ENCODE measurements at places on chromosomes 7 and 10. TPM values are rescaled to one million over a fixed set of nuclear protein-coding genes. Genes with fewer than 3 reads are reported as not detected.

TBC1D12 gene
- total RNA-seq = 17.9 TPM

CPVL gene
- total RNA-seq = 13.1 TPM

DNA sequence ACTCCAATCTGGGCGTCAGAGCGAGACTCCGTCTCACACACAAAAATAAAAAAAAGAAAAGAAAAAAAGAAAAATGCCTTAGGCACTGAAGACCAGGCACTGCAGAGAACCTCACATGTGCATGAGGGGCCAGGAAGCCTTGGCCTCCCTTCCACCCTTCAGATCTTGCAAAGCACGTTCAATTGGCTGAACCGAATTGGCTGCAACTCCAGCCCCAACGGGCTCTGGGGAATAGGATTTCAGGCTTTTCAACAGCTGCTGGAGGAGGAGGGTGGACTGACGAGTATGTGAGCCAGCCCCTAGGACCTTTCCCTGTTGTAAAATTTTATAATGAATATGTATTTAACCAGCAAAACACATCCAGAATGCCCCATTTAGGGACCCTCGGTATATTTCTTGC, 16.7 kb downstream of the TMEM120A start:
- no peak for DNase-seq
- H3K27ac ChIP-seq = no peak overlapping the region
- H3K4me3 ChIP-seq = no peak overlapping the region
- H3K27me3 ChIP-seq = no peaks in the 10 kb centered on the region

DNA sequence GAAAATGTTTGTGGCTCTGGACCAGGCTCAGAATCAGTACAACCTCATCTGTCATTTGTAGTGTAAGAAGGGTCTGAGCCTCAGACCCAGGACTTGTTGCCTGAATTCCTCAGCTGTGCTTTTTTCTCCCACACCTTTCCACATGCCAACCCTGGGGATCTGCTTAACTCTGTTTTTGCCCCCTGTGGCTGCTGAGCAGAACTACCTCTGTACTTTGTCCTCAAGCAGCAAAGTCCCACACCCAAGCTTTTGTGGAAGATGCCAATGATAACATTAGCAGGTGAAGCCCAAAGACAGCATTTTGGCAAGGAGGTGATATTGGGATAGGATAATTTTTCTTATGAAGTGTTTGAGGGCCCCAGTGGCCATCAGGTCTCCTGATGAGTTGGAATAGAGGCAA, 5.8 kb upstream of the CYP2C18 start:
- DNase-seq = no peak
- no peak overlapping the region for H3K27ac ChIP-seq
- H3K27me3 ChIP-seq = no peaks in the 10 kb centered on the region
- no peak overlapping the region for H3K4me3 ChIP-seq
- no peaks in the 10 kb centered on the region for H3K36me3 ChIP-seq

ZNF727 gene
- 5.8 TPM for total RNA-seq

DNA sequence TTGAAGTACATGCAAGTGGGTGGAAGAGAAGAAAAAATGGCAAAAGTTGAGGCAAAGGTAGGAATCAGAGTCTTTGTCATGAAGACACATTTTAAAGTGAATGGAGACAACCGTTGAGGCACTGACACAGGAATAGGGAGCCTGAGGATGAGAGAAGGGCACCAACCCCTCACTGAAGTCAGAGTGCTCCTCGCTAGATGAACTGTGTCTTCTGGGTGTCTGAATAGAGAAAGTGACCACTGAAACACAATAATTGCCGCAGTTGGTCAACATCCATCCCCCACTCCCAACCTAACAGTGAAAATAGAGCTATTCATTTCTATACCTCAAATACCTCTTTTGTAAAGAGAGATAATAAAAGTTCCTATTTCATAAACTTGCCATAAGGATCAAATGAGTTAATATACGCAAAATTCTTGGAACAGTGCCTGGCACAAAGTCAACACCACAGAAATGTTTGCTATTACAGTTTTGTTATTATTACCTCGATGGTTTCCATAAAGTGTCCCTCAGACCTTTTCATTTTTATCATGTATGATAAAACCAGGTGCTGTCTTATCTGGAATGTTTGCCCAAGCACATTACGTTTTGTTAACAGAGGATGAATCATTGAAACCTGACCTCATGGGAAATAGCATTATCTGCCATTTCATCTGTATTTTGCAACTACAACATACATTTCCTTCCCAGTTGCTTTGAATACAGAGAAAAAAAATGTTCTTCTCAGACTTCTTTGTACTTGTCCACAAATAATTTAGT, 61.8 kb upstream of the SP4 start:
- no peak for DNase-seq
- no peaks in the 10 kb centered on the region for H3K27me3 ChIP-seq
- no peak overlapping the region for H3K4me3 ChIP-seq
- no peaks in the 10 kb centered on the region for H3K4me1 ChIP-seq
- H3K36me3 ChIP-seq = no peaks in the 10 kb centered on the region

DNA sequence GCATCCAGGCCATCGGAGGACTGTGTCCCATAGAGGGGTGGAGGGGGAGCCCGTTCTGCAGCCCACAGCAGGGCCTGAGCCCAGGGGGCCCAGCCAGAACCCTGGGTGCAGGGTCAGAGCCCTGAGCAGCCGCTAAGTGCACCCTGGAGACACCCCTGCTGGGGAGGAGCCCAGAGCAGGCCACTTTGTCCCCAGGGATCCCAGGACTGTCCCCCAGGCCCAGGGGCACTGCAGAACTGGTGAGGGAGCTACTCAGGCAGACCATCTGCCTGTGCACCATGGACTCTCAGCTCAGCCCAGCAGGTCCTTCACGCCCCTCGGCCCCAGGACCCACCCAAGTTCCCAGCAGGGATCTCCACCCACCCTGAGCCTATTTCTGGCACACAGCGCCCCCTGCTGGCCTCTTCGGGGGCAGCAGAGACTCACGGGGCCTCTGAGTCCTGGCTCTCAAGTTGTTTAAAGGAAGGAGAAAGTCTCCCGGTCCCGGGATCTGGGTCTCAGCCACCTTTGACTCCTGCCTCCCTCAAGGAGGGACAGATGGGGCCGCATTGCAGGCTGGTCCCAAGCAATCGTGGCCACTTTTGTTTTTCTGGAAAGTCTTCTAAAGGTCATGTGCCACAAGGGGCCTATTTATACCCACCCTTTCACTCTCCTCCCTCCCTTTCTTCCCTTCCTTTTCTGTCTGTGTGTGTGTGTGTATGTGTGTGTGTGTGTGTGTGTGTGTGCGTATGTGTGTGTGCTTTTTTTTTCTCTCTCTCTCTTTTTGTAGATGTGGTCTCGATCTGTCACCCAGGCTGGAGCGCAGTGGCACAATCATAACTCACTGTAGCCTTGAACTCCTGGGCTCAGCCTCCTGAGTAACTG, 90.3 kb downstream of the MYL10 start:
- peaks cover 29% of the 10 kb centered on the region for H3K27me3 ChIP-seq
- H3K36me3 ChIP-seq = no peaks in the 10 kb centered on the region
- H3K4me3 ChIP-seq = no peak overlapping the region
- H3K27ac ChIP-seq = no peak overlapping the region
- DNase-seq = no peak
- peaks cover 8% of the 10 kb centered on the region for H3K4me1 ChIP-seq

DNA sequence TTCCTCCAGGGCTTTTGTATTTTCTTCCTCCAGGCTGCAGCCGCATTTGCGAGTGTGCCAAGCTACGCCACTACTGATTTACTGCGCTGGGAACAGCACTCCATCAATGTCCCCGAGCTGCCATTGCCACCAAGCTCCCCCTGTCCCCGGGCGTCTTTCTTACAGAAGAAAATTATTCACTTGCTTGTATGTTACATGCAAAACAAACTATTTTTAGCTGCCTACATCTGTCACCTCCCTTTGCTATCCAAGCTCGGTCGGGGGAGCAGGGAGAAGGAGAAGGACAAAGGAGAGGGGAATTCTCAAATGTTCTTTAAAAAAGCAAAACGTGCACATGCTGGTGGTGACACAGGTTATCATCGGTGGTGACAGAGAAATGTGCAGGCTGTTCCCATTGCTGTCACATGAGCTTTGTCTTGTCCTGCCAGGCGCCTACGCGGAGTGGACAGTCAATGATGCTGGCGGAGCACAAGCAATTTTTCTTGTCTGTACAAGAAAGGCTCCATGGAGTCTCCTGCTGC, 93.1 kb downstream of the ADARB2 start:
- no peak overlapping the region for H3K4me3 ChIP-seq
- H3K27ac ChIP-seq = no peak overlapping the region
- H3K36me3 ChIP-seq = no peaks in the 10 kb centered on the region
- H3K27me3 ChIP-seq = peaks cover 47% of the 10 kb centered on the region

SNCG gene
- 32.9 TPM for total RNA-seq

DNA sequence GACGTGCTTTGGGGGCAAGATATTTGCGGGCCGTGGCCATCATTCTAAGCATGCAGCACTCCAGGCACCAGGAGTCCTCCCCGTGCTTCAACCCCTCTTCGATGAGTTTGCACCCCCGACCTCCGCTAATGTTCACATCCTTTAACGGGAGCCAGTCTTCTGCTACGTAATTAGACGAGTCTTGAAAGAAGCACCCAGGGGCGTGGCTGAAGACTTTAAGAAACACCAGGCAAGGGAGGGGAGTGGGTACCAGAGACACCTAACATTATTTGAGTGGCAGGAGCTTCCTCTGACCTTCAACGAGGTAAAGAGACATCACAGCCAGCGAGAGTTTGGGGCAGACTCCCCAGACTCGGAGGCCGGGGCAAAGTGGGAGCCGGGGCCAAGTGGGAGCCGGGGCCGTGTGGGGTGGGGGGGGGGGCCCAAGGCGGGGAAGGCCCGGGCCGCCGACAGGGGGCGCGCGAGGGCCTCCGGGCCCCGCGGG, 31.1 kb upstream of the TOMM7 start:
- H3K4me3 ChIP-seq = peak overlapping the region; percentile 86
- no peaks in the 10 kb centered on the region for H3K36me3 ChIP-seq
- peaks cover 58% of the 10 kb centered on the region for H3K4me1 ChIP-seq
- no peaks in the 10 kb centered on the region for H3K27me3 ChIP-seq
- DNase-seq = no peak

AGAP4 gene
- total RNA-seq = 8.1 TPM

ANKRD2 gene
- 0.33 TPM for total RNA-seq

CHRM2 gene
- 9.1 TPM for total RNA-seq

GRCh38 chr7:43584195-43584586, 1.3 kb downstream of the STK17A start:
- no peaks in the 10 kb centered on the region for H3K36me3 ChIP-seq
- H3K27ac ChIP-seq = peak overlapping the region; percentile 97
- no peak for DNase-seq
- H3K4me3 ChIP-seq = peak overlapping the region; percentile 95

GRCh38 chr7:50462361-50462760, 12.2 kb upstream of the FIGNL1 start:
- no peaks in the 10 kb centered on the region for H3K36me3 ChIP-seq
- no peak overlapping the region for H3K4me3 ChIP-seq
- no peaks in the 10 kb centered on the region for H3K4me1 ChIP-seq
- H3K27me3 ChIP-seq = no peaks in the 10 kb centered on the region
- no peak for DNase-seq
- no peak overlapping the region for H3K27ac ChIP-seq

NKX1-2 gene
- total RNA-seq = not detected

- DNase-seq = no peak
- no peak overlapping the region for H3K4me3 ChIP-seq
Measured at GRCh38 chr7:132766660-132767059, 190.4 kb upstream of the PLXNA4 start.

DNA sequence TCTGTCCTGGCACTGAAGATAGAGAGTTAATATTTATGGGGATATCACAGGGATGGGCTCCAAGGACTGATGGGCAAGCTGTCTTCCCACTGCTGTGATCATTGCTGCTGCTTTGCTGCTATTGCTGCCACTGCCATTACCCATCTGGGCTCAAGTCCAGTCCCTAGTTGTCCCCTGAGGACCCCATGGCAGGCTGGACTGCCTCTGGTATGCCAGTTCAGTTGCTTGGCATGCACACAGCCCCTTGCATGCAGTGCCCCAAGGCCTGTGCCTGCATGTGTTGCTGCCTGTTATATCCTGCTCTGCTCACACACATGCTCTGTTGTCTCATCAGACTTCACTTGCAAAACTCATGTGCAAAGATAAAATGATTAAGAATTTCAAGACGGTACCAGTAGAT, 109.5 kb downstream of the ADRA2A start:
- H3K27ac ChIP-seq = no peak overlapping the region
- H3K4me3 ChIP-seq = no peak overlapping the region
- H3K4me1 ChIP-seq = no peaks in the 10 kb centered on the region
- H3K36me3 ChIP-seq = no peaks in the 10 kb centered on the region
- DNase-seq = no peak

- no peaks in the 10 kb centered on the region for H3K4me1 ChIP-seq
- no peak overlapping the region for H3K27ac ChIP-seq
- no peak overlapping the region for H3K4me3 ChIP-seq
Measured at GRCh38 chr7:65463184-65463583, 89.5 kb downstream of the ZNF92 start.

DNA sequence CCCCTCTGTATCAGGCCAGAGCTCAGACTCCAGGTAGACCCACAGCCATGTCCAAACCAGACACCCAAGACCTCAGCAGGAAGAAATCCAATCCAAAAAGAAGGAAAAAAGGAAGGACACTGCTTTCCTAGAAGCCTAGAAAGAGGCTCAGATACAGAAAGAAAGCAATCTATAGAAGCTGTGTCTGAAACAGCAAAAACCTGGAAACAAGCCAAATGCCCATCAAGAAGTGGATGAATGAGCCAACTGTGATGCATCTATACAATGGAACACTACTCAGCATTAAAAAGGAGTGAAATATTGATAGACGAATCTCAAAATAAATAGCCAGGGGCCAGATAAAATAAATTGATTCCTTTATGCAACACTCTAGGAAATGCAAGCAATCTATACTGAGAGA, 31.6 kb downstream of the GRB10 start:
- DNase-seq = no peak
- H3K27ac ChIP-seq = no peak overlapping the region
- no peaks in the 10 kb centered on the region for H3K27me3 ChIP-seq
- peaks cover 12% of the 10 kb centered on the region for H3K4me1 ChIP-seq
- H3K36me3 ChIP-seq = peaks cover 39% of the 10 kb centered on the region

C10orf53 gene
- not detected for total RNA-seq

- H3K4me3 ChIP-seq = no peak overlapping the region
- no peak for DNase-seq
- no peaks in the 10 kb centered on the region for H3K4me1 ChIP-seq
- no peaks in the 10 kb centered on the region for H3K27me3 ChIP-seq
Measured at GRCh38 chr7:125112850-125113249, 183.2 kb upstream of the POT1 start.

BAMBI gene
- 6.2 TPM for total RNA-seq

DNA sequence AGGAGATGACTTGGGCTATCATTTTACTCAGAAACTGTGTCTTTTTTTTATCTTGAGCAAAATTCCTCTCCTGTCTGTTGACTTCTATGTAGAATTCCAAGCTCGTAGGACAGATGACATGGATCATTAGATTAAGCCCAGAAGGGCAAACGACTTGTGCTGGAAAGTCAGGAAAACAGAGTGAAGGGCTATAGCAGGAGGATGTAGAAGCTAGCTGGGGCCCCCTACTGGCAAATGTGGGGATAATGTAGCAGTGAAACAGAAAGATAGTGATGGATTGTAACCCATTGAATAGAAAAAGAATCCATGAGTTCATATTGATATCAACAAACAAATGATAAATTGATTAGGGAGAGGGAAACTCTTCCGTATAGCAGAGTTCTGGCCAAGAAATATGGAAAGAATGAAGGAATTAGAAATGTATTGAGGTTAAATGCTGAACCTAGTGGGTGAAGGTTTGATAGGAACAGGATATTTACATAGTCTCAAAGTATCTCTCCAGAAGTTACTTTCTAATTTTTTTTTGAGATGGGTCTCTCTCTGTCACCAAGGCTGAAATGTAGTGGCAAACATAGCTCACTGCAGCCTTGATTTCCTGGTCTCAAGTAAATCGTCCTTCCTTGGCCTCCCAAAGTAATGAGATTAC, 103.6 kb downstream of the LYZL1 start:
- no peaks in the 10 kb centered on the region for H3K4me1 ChIP-seq
- H3K27ac ChIP-seq = no peak overlapping the region
- peak; percentile 31 for DNase-seq
- no peaks in the 10 kb centered on the region for H3K27me3 ChIP-seq

Data from esophagus muscularis mucosa (tissue), 4 donors.